ENCODE measurements at places on chromosomes 2 and 18.

- DNase-seq: no peak
Measured at GRCh38 chr2:39175026-39175812, 54.4 kb upstream of the SOS1 start.

DNA sequence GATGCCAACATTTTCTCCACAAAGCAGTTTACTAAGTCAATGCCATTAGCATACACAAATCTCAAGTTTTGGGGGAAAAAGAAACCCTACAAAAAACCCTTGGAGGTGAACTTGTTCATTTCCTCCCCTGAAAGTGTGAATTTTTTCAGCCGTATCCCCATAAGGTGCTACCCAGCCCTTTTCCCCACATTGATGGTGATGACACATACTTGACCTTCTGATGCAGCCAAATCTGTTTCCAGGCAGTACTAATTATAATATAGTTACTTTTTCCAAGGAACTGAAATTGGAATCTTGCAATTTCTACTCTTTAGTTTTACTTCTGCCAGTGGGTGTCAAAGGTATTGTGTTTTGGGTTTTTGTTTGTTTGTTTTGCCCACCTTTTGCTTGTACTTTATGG, 474.5 kb downstream of the TGIF1 start:
- DNase-seq: no peak

DNA sequence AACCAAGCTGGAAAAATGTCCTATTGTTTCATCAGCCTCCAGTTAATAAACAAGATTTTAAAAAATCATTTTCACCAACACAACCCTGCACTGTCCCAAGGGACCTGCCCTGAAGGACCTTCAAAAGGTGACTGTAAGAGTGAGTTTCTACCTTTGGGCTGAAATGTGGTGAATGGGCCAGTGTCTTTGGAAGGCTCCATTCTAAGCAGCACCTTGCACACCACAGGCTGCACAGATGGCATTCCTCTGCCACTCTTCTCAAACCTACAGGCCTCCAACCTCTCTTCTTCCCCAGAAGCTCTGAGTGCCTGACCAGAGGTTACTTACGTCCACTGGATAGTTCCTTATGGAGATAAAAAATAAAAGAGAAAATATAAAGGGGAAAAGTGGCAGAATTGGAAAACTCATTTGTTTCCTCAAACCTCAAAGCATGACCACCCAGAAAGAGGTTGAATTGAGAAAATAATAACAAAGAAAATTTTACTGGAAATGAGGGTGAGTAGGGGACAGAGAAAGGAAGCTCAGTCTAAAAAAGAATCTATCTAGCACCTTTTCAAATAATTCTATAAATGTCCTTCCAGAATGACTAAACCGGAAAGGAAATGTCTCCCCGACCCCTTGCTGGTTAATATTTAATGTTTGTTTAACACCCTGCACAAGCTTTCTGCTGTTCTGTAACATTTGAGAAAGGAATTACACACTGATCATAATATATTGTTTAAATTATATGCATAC, 175.7 kb downstream of the METTL4 start:
- DNase-seq: no peak

DNA sequence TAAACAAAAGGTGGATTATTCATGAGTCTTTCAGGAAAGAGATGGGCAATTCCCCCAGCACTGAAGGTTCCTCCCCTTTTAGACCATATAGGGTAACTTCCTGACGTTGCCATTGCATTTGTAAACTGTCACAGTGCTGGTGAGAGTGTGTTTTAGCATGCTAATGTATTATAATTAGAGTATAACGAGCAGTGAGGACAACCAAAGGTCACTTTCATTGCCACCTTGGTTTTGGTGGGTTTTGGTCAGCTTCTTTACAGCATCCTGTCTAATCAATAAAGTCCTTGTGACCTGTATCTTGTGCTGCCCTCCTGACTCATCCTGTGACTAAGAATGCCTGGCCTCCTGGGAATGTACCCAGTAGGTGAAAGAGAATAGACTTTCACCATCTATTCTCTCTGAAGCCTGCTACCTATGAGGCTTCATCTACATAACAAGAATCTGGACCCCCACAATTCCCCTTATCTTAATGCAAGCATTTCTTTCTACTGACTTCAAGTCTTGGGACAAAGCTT, 148.7 kb downstream of the CABLES1 start:
- DNase-seq: no peak

GRCh38 chr2:152716805-152717227, 445 bp downstream of the PRPF40A start:
- peak; percentile 27 for DNase-seq

DNA sequence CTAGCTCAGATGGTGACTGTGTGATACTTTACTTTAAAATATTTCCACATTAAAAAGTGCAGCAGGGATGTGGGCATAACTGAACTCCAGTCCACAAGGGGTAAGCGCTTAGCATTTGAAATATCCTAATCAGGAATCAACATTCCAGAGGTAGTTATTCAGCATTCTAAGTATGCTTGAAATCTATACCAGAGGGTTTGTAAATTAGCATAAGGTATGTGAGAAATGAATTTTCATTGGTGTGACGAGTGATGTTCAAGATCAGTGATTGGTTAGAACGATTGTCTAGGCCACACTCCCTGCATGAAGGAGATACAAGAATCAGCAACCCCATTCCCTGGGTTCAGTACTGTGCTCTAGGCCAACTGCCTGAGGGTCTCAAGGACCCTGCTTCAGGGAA, 42.6 kb downstream of the MAPK4 start:
- no peak for DNase-seq

DNA sequence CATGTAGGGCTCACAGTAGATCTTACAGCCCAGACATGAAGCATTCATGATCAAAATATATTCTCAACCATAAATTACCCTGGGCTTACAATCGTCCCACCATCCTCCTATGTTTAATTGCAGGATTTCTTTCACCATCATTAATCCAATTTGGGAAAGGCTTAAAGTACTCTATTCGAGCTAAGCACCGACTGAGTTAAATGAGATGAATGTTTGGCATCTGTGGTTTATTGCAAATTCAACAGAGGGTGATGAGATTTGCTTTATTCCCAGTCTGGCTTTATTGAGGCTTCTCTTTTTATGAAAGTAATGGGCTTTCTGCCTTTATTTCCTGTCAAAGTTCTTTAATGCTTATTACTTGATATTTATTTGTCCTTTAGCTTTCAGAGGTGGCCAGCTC, 159.0 kb downstream of the METTL4 start:
- DNase-seq: no peak

DNA sequence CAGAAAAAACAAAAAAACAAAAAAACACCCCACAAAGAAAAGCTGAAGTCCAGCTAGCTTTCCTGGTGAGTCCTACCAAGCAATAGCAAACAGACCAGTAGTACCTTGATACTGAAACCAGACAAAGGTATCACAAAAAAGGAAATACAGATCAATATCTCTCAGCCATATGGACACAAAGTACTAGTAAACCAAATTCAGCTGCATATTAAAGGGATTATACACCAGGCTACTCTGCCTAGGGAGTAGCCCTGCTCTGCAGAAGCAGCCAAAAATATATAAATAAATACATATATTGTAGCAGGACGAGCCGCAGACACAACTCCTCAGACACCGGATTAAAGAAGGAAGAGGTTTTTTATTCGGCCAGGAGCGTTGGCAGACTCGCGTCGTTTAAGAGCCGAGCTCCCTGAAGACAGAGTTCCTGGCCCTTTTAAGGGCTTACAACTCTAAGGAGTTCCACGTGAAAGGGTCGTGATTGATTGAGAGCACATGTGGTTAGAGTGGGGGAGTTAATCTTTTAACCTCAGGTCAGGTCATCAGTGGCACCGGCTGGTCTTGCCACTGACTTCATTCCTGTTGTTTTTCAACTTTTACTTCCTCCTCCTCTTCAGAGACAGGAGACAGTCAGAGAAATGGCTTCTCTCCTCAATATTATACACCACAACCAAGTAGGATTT, 38.4 kb upstream of the DTNB start:
- DNase-seq: no peak

DNA sequence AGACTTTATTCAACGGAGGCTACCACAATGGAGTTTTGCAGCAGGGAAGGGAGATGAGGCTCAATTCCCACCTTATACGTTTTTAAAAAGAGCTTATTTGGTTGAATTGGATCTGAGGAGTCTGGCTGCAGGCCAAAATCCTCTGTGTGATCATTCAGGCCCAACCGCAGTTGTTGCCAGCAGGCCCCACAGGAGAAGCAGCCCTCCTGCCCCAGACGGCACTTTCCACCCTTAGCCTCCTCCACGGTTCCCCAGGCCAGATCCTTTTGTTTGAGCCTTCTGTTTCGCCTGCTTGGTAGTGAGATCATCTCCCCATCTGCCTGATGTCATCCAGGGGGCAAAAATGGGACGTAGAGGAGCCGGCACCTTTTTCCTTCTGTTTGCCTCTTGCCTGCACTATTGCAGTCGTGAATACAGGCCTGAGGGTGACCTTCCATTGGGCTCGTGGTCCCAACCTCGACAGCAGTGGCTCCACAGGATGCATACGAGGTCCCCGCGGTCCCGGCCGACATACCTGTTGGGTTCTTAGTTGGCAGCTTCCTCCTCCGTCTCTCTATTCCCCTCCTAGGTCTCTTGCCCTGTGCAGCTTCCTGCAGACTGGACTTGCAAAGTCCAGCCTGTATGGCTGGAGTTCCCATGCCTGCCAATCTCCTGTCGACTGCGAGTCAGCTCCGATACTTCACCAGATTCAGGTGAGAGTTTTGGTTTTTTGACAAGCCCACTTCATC, 9.3 kb upstream of the GPR35 start:
- no peak for DNase-seq

- DNase-seq: no peak
Measured at GRCh38 chr2:12759248-12759647, 42.5 kb downstream of the TRIB2 start.

GRCh38 chr18:55634545-55634944, 46.6 kb upstream of the TCF4 start:
- DNase-seq: no peak

DNA sequence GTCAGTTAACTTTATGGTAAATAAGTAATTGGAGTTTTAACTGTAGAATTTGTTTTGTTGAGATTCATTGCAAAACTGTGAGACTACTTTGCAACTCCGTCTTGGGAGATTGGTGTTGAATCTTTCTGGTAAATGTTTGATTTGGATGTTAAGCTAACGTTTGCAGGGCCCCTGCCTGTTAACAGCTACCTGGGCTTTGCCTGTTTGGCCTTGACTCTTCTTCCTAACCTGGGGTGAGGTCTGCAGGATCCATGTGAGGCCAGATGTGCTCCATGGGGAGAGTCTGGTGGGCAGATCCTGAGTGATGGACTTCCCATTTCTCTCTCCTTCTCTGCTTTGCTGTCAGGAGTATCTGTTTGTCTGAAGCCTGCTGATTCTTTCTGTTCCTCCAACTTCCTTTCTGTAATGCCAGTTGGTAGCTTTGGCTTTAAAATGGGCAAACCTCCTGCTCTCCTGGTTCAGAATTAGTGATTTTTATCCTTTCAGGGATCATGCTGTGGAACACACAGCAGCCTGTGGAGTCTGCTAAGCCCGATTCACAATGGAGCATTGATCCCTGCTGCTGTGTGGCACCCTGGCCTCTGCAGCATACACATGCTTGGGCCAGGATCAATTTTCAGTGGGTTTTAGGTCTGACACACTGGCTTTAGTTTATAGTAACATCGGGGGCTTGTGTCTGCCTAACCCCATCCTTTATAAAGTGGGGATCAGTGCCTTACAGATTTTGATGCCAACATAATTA, 36.3 kb downstream of the PTPRM start:
- DNase-seq: no peak

DNA sequence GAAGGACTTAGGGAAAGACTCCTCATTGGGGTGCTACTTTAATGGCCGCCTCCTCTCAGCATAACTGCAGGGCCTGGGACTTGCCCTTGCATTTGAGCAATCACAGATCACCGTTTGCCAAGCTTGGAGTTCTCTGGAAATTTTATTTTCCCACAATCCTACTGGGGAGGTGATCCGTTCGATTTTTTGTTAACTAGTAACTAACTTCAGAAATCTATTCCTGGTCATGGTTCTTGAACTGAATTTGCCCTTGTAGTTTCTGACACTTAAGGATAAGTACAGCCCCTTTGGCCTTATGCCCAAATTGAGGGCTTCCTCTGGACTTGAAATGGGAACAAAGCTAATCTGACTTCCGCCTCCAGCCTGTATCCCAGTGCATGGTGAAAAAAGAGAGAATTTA, 60.5 kb upstream of the ST3GAL5 start:
- no peak for DNase-seq

GRCh38 chr2:41568648-41569047, 479.2 kb upstream of the PKDCC start:
- no peak for DNase-seq

GRCh38 chr2:49404108-49404507, 249.8 kb upstream of the FSHR start:
- no peak for DNase-seq

GRCh38 chr2:100954044-100954420, 48.1 kb upstream of the RPL31 start:
- DNase-seq: no peak

GRCh38 chr18:58937887-58938267, 73.2 kb downstream of the ZNF532 start:
- DNase-seq: no peak

DNA sequence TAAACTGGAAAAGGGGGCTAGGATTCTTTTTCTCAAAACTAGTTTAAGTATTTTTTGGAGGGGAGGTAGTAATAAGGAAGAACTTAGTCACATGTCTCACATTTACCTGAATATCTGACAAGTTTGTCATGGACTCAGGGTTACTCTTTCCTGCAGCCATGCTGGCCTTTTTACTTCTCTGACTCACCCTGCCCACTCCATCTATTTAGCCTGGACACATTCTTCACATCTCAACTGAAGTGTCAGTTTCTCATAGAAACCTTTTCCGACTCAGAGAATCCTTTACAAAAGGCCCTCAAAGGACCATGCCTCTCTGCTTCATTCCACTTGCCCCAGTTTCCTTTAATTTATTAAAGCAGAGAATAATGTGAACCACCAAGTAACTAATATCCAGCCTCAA, 42.6 kb downstream of the SCN7A start:
- no peak for DNase-seq

DNA sequence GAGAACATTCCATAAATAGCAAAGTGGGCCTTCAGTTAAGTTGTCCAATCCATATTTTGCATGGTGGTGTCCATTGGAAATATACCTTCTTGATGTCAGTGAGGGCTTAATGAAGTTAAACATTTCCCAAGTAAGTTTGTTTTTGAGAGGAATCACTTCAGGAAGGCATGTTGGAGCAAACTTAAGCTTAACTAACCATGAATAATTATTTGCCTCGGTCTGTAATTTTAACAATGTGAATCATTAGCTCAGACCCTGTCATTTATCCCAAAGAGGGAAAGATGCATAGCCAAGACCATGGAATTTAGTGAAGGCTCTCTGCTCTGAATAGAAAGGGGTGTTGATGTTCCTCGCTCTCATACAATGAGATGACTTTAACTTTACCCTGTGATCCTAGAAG, 47.4 kb downstream of the SPATS2L start:
- no peak for DNase-seq
